Pulmonary artery endothelial cell (primary cell): ENCODE measurements at places on chromosomes 2 and 18.

DNA sequence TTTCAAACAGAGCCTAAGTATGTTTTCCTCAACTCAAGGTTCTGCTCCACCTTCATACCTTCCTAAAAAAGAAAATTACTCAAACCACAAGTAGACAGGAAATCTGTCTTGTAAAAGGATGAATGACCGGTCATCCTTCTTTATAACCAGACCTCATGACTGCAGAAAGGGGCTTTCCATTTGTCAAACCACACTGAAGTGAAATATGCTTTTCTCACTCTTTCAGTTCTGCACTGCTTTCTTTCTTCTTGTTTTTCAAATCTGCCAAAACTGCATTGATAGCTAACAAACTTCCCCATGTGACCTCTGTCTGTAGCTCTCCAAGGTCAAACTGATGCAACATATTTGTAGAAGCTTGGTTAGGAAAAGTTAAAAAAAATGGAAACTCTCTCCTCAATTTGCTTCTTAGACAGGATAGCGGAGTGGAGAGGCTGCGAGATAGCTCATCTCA is 308.9 kb upstream of the CCDC68 start:
- DNase-seq = no peak

- DNase-seq = no peak
Observed at GRCh38 chr2:236045251-236046235, 122.6 kb downstream of the GBX2 start.

DNA sequence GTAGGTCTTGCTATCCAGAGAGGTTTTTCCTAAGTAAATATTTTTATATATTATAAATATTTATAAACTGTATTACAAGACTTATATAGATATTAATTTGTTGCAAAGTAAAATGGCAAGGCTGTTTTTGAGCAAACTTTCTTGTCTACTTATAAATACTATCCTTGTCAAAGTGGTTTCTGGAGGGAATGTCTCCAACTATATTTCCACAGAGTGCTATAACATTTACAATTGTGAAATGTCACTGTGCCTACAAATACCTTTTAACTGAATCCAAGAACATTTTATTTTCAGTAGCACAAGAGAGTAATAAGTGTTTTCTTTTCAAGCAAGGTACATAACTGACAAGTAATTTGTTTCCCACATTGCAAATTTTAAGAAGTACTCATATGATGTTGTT is 256.8 kb downstream of the ZNF385B start:
- no peak for DNase-seq

- no peak for DNase-seq
Observed at GRCh38 chr2:204849892-204850291, 304.6 kb downstream of the PARD3B start.

GRCh38 chr2:216057688-216058193 is 23.9 kb downstream of the PECR start:
- DNase-seq = no peak
